ENCODE measurements at places on chromosomes 5 and 9.

DNA sequence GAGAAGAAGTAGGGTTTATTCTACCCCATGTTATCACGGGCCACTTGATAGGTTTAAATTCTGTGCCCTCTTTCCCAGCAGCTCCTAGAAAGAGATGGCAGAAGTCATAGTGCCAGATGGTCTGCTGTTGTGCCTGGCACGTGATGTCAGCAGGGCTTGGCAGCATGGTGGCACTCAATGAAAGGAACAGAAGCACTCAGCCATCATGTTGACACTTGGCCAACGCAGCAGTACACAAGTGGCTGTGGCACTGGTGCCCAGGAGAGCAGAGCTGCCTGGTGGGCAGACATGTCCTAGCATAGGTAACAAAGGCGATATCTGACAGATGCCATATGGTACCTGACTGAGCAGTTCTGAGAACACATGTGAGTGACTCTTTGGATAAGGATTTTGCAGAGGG is 796.4 kb upstream of the ACO1 start:
- peak; percentile 17 for DNase-seq

DNA sequence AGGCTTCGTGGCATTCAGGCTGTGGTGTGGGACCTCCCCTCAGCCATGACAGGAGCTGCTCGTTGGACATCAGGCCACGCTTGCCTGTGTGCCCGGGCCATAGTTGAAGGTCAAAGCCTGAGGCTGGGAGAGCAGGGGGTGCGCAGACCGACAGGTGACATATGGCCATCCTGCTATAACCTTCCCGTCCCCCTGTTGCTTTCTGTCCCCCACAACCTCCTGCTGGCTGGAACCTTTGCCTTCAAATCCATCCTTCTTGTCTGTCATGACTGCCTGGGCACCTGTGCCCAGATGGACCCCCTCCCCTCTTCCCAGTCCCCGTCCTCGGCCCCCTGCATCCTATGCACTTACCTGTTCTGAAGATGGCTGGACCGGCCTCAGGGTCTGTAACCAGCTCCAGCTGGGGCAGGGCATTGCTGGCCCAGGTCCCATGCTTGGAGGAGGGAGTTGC is 83.2 kb downstream of the WNK2 start:
- DNase-seq: no peak

GRCh38 chr9:71812385-71812784 is 44.1 kb upstream of the CEMIP2 start:
- DNase-seq: peak; percentile 88

GRCh38 chr5:62112689-62113228 is 193.2 kb upstream of the KIF2A start:
- DNase-seq: no peak

- no peak for DNase-seq
Observed at GRCh38 chr5:132054031-132054696, 6.3 kb upstream of the IL3 start.

DNA sequence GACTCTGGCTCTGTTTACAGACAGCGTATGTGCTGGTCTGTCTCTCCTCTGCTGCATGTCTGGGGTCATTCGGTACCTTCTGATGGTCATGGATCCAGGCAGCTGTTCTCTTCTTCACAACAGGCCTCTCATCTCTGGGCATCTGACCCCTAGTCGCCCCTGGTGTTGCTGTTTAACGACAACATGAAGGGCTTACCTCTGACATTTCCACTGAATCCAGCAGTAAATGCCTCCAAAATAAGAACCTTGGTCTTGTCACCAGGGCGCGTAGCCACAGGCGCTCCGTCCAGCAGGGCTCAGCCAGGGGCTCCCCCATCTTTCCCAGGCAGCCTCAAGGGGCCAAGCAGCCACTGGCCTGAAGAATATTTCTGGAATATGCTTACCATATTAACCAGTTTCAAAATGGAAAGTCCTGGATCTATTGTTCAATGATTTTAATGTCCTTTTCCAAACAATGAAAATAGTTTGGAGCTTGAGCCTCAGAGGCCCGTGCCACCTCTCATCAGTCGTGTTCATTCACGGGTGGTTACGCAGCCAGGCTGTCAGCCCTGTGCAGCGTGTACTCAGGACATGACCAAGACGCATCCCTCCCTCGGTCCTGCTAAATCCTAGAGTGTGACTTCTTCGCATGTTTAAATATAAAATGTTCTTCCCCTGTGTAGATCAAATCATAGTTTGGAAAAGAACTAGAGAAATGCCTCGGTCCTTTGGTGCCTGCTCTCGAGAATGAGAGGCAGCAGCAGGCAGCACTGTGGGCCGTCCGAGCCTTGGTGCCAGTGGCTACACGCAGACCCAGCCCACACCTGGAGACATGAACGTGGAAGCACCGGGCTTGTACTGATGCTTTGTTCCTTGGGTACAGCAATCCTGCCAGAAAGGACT is 30.1 kb upstream of the LRRC14B start:
- no peak for DNase-seq

- no peak for DNase-seq
Observed at GRCh38 chr5:73591698-73592501, 26.4 kb downstream of the UTP15 start.

- DNase-seq: no peak
Observed at GRCh38 chr9:128933731-128934130, 12.9 kb downstream of the PHYHD1 start.

All from globus pallidus (tissue), 1 donor.